ENCODE measurements at places on chromosomes 6 and 20. TPM values are rescaled to one million over a fixed set of nuclear protein-coding genes. Genes with fewer than 3 reads are reported as not detected.
A peak's percentile ranks its signal among the peaks of the same experiment; 100 is the strongest.

- DNase-seq = no peak
Measured at GRCh38 chr6:25290306-25291060, 11.3 kb downstream of the CARMIL1 start.

- peak; percentile 84 for DNase-seq
Measured at GRCh38 chr6:32692019-32692418, 25.6 kb upstream of the HLA-DQB1 start.

DNA sequence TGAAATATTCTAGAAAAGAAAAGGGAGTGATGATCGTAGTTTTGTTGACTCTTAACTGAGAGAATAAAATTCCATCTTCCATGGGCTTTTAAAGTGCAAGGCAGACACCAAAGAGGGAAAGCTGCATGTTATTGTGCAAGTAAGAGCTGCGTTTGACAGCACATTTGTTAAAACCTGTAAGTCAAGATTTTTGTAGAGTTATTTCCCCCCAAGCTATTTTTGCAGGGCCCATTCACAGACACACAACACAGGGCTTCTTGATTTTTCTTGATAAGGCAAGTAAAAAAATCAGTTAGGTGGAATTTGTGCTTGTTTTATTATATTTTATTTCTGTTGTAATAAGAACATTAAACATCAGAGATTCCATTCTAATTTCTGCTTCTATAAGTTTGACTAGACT, 13.8 kb downstream of the CFAP206 start:
- no peak for DNase-seq

DNA sequence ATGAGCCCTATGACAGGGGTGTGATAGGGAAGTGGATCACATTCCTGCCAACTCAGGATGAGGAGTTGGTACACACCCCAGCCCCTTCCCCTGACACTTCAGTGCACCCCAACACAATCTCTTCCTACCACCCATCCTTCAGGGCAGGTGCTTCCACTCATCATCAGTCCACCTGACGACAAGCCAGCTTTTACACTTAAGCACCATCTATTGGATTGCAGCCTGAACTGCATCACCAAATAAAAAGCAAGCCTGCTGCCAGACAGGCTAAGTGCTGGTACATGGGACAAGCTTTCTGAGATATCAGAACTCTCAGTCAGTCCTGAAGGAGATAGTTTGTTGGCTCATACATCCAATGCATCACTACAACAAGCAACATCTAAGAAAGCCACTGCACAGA, 69.0 kb upstream of the TMEM200A start:
- DNase-seq = peak; percentile 62

DNA sequence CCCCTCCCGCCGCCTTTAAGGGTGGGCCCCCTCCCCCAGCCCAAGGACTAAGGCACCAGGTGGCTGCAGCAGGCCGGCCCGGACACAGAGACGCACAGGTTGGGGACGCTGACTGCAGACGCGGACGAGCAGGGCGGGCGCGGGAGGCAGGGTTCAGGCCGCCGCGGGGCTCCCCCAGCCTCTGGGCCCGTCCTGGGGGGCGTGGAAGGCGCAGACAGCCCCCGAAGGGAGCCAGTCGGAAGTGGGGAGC, 9.3 kb downstream of the DUSP15 start:
- DNase-seq = no peak

DNA sequence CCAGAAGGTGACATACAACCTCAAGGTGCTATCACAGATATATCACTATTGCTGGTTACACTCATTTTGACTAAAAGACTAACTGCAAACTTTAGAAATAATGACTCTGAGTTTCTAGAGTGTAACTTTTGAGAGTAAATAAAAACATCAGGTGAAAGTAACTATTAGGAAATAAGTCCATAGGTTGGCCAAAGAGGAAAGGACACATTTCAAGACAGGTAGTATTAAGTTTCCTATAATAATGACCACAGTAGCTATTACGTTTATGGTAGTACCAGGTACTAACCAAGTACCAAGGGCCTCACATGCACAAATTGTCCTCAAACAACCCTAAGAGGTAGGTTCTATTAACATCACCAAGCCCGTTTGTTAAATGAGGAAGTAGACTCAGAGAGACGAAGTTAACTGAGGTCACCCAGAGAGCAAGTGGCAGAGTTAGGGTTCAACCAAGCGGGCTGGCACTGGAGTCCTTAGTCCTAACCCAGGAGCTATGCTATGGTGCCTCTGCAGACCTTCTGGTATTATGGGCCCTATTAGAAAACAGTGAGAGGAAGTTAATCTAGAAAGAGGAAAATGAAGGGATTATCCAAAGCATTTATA, 36.8 kb downstream of the HEBP2 start:
- DNase-seq = no peak

DNA sequence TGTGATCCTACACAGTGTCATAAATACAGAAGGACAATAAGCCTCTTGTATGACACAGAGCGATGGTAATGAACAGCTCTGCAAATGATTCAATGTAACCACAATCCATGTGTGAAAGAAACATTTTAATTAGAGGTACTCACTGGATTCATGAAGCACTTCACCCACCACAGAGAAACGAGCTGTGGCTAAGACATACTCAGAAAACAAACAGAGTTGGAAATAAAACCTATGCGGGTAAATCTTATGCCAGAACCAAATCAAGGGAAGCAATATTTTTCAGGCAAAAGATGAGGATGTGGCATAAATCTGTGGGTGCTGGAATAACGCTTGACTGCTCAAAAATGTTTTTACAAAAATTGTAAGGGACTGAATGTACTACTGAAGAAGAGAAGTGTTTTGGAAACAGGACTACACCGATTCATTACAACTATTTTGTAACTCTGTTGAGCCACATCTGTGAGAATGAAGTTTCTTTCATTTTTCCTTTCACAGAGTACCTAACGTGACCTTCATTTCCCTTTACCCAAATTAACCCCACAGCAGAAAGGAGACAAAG, 112.1 kb downstream of the WDR27 start:
- DNase-seq = peak; percentile 59

GRCh38 chr6:63788569-63788968, 153.0 kb downstream of the PHF3 start:
- no peak for DNase-seq

DNA sequence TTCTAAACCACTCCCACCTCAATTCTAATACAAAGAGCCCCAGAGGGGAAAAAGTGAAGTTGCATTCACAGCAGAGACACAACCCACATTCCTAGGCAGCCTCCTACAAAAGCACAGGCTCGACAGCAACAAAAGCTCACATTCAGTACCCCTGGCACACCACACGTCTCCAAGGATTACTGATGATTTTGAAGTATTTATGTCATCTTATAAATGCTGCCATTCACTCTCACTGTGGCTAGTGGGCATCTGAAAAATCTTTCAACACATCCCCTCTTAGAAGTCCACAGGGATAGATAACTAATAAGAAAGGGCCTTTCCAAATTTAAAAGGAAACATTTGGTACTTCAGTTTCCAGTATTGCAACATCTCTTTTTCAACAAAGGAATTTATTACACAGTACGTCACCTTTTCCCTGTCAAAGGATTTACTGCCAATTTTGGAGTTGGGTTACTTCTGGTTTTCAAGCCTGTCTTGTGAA, 146.7 kb downstream of the TASP1 start:
- DNase-seq = no peak

- peak; percentile 57 for DNase-seq
Measured at GRCh38 chr20:33539129-33539528, 49.2 kb downstream of the CBFA2T2 start.

DNA sequence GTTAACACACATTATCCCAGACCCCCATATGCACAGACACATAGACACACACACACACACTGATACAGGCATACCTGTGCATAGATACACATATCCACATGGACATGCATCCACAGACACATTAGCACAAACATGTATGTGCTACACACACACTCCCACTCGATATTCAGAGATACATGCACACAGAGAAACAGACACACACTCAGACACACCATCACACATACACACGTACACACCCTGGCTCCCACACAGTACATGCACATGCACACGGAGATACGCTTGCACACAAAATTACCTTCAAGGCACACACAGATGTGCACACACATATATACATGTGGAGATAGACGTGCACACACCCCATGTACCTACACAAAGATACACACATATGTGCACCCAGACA, 19.7 kb downstream of the RBM38 start:
- DNase-seq = peak; percentile 59

GRCh38 chr6:157497579-157497978, 116.6 kb downstream of the ZDHHC14 start:
- no peak for DNase-seq

DNA sequence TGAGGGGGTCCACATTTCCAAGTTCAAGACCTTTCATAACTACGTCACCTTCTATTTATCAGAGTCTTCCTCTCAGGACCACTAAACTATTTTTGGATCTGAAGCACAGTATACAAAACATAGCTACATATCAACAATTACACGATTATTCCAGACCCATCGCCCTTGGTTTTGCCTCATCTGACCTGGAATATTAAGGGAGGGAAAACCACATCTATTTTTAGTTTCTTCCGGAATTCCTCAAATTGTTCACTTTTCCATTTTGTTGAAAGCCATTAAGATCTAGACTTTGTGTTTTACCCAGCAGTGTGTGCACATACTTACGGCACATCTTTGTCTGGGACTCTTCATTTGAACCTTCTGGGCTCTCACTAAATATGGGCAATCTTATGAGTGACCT, 12.0 kb upstream of the ADGRF5 start:
- DNase-seq = no peak

DNA sequence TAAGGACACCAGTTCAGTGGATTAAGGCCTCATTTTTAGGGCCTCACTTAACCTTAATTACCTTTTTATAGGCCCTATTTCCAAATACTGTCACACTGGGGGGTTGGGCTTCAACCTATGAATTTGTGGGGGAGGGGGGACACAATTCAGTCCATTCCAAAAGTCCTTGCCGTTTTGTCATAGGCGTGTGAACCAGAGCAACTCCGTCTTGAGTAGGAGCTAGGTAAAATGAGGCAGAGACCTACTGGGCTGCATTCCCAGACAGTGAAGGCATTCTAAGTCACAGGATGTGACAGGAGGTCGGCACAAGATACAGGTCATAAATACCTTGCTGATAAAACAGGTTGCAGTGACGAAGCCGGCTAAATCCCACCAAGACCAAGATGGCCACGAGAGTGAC, 113.5 kb upstream of the SNX9 start:
- no peak for DNase-seq

GRCh38 chr6:163302747-163303146, 111.8 kb upstream of the QKI start:
- no peak for DNase-seq

DNA sequence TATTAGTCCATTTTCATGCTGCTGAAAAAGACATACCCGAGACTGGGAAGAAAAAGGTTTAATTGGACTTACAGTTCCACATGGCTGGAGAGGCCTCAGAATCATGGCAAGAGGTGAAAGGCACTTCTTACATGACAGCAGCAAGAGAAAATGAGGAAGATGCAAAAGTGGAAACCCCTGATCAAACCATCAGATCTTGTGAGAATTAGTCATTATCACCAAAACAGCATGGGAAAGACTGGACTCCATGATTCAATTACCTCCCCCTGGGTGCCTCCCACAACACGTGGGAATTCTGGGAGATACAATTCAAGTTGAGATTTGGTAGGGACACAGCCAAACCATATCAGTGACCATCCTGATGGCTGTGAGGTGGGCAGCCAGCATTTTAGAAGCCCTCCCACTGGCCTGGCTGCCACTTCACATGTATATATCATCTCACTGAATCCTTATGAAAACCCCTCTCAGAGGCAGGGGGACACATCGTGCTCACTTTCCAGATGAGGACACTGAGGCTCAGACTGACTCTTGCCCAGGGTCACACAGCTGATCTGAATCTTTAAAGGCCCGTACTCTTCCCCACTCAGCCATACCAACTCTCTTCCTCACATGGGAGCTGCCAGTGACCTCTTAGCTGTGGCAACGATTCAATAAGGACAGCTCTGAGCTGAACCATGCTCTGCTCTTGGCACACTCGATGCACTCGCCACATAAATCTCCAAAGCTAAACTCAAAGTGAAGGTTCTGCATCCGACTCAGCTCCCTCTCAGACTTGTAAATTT, 25.7 kb downstream of the BMP7 start:
- no peak for DNase-seq

DNA sequence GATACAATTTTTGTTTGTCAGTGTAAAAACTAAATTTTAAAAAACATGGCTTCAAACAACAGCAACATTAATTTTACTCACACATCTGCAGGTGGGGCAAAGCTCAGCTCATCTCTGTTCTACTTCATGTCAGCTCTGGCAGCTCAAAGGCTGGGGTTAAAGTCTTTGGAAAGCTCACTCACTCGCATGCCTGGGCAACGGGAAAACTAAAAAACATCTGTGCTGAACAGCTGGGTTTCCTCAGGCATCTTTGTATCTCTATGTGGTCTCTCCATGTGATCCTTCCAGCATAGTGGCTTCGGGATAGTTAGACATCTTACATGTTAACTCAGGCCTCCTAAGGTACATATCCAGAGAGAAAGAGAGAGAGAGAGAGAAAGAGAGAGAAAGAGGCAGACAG, 499.6 kb downstream of the RFPL4B start:
- no peak for DNase-seq

DNA sequence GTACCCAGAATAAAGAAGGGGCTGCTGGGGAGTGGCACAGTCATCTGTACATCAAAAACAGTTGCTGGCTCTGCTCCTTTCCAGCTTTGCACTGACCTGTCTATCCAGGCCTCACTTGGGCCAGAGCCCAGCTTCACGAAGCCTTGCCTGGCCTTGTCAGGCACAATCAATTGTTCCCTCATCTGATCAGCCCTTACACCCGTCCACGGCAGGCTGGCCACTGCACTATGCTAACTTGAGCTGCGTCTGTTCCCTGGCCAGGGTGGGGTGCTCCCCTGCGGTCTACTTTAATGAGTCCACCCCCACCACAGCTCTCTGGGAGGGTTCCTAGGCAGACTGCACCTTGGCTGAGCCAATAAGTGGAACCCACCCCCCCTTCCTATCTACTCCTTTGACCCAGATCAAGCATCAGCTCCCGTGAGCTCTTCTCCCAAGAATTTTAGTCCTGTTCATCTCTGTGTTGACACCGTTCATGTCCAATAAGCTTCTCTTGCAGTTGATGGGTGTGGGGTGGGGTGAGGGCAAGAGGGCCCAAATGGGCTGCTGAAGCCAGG, 74.3 kb upstream of the MLN start:
- no peak for DNase-seq

GRCh38 chr6:14283600-14284235, 166.1 kb downstream of the CD83 start:
- no peak for DNase-seq

The FBXO5 gene
- total RNA-seq = 15.6 TPM

The HAO1 gene
- not detected for total RNA-seq

The TCF21 gene
- not detected for total RNA-seq

The FUT9 gene
- not detected for total RNA-seq

The SLC9A8 gene
- total RNA-seq = 10.0 TPM

The TAF8 gene
- total RNA-seq = 25.8 TPM

The ABCC10 gene
- total RNA-seq = 44.4 TPM

The AURKA gene
- 53.8 TPM for total RNA-seq

All from Karpas-422 (cell line).